ENCODE measurements at places on chromosomes 1 and 21.

GRCh38 chr1:112445596-112445995, 49.6 kb downstream of the CTTNBP2NL start:
- no peak for DNase-seq

DNA sequence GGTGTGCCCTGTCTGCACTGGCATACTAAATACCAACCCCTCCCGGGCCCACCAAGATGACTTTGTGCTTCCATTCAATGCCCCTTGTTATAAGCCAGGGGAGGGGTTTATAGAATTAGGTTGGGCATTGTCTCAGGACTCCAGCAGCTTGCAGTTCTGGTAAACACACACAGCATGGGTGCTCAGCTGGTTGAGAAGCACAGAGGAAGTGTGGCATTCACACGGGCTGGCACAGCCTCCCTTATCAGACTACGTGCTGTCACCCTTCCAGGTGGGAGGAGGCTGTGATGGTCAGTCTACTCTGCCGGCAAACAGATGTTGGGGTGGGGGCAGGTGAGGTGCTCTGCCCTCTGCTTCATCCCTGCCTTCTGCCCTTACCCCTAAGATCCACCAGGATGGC, 15.0 kb upstream of the SLC6A17 start:
- no peak for DNase-seq

DNA sequence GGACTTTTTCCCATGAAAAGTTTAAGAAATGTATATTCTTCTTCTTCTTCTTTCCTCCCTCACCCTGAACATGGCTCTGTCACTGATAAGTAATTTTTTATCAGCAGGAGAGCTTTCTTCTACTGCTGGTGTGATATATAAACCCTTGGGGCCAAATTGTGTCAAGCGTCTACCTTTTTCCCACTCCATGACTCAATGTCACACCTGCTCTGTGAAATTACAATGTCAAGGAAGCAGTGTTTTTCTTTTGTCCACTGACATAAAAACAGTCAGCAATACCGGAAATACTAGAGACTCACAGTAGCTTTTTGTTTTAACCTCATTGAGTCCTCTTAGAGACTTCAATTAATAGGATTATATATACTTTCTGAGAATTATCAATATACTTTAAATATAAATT, 416.2 kb upstream of the ADGRL4 start:
- DNase-seq = no peak

- DNase-seq = no peak
These were observed 31.7 kb upstream of the KLF17 start for GRCh38 chr1:44086692-44087474.

DNA sequence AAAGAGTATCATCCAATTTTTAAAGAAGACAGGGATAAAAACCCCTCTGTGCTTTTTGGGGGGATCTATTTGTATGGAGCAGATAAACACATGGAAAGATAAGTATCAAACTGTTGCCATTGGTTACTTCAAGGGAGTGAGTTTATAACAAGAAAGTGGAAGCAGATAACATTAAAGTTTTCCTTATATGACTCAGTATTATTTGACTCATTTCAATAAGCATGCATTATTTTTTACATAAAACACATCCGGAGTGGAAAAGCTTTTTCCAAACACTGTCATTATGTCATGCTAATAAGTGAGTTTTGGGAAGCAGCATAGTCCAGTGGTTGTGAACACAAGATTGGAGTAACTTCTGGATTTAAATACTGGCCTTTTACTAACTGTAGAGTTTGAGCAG, 452.2 kb downstream of the LTN1 start:
- no peak for DNase-seq

GRCh38 chr1:2308844-2309243, 80.7 kb downstream of the SKI start:
- no peak for DNase-seq

DNA sequence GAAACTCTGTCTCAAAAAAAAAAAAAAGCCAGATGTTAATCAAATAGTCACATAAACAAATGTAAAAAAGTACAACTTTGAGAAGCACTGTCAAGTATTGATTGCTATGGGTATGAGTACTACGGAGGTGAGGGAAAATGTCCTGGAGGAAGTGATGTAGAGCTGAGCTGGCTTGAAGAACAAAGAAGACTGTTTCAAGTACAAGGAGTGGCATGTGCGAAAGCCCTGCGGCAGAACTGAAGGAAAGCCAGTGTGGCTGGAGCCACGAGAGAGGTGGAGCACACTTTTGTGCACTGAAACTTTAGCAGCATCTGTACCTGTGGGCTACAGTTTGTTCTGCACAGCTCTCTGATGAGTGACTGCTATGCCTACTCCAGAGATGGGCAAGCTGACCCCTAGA, 5.4 kb upstream of the RPS6KA1 start:
- no peak for DNase-seq

- DNase-seq = no peak
These were observed 5.9 kb upstream of the STUM start for GRCh38 chr1:226542623-226543103.

DNA sequence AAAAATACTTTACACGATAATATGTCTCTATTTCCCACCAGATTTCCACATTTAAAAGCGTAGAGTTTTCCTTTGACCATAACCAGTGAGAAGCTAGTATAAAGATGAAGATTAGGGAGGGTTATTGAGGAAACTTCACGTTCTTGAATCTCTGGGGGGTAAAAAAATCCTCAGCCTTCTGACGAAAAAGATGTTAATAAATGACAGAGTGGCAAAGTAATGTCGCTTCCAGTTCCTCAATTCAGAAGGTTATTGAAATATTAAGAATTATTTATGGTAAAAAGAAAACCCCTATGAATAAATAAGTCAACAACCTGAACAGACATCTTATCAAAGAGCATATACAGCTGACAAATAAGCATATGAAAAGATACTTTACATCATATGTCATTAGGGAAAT, 241.0 kb downstream of the GPATCH2 start:
- no peak for DNase-seq

DNA sequence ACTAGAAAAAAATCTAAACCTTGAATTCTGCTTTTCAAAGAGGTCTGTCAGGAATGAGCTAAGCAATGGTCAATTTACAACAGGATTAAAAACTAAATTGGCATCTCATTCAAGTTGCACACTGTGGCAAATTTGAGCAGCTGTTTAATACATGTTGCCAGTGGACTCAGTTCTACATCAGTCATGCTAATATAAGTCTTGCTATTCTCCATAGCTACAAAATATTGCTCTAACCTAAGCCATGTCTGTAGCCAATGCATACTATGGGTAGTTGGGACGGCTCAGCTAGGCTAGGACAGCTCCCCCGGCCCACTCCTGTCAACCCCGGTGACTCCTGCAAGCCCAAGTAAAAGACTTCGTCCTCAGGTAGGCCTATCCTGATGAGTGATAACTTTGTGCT, 10.9 kb upstream of the VAV3 start:
- no peak for DNase-seq

DNA sequence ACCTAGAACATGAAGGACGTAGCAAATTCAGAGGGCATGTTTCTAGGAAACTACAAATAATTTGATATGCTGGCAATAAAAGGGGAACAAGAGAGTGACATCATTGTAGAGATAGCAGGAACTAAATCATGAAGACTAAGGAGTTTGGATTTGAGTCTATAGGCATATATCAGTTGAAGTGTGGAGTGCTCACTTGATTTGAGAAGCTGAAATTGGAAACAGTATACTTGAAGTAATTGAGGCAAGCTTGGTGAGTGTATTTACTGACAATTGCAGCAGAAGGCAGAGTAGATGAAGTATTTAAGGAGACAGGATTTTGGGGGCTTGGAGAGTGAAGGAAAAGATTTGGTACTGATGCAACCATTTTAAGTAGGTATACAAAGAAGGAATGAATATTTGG, 6.4 kb upstream of the TMCO2 start:
- no peak for DNase-seq

DNA sequence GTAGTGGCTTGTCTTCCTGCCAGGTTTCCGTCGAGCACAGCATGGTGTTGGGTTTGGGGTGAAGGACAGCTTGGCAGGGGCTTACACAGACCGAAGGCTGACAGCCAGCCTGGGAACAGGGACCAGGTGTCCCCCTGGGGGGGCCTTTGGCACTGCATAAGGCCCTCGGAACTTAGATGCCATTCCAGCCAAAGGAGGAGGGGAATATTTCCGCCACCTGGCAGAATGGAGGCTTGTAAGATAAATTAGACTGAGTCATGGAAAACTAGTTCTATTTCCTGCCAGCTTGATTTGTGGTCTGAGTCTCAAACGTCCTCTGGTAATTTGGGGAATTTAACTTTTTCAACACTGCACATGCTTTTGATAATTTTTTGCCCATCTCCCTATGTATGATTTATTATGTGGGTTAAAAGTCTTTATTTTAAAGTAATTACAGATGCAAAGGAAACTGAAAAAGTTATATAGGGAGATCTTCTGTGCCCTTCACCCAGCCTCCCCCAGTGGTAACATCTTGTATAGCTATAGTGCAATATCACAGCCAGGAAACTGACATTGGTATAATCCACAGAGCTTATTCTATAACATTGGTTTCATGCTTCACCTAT, 11.5 kb upstream of the TMEM51 start:
- DNase-seq = no peak

GRCh38 chr1:162213281-162213912, 143.9 kb downstream of the NOS1AP start:
- DNase-seq = no peak

GRCh38 chr1:236057546-236057945, 7.3 kb downstream of the NID1 start:
- DNase-seq = no peak

DNA sequence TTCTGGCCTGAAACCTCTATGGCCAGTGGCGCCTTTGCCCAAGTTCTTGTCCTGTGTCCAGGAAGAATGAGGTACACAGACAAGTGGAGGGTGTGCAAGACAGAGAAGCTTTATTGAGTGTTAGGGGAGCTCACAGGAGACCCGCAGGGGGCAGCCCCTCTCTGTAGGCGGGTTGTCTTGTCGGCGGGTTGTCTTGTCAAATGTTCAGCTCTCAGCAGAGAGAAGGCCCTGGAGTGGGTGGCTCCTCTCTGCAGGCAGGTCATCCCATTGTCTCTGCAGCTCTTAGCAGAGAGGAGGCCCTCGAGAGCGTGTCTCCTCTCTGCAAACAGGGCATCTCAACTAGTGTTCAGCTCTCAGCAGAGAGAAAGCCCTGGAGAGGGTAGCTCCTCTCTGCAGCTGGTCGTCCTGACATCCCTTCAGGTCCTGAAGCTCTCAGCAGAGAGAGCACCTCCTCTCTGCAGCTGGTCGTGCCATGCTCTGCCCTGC, 11.0 kb downstream of the COL6A2 start:
- DNase-seq = no peak

GRCh38 chr1:173702736-173703135, 12.0 kb upstream of the KLHL20 start:
- no peak for DNase-seq

DNA sequence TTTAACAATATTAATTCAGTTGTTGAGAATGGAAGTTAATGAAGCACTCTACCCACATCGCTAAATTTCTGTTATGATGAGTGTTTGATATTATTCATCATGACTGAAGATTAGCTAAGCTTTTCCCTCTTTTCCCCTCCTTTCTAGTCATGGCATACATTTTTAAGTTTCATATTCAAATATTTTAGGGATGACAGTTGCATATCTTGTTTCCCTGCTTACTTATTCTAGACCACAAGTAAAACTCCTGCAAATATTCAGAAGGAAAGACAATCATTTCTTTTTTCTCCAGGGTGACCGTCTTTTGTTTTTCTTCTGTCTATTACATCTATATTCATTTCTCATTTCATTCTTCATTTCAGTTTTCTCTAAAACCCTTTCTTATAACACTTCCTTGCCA, 906.0 kb downstream of the ADGRL2 start:
- DNase-seq = no peak

DNA sequence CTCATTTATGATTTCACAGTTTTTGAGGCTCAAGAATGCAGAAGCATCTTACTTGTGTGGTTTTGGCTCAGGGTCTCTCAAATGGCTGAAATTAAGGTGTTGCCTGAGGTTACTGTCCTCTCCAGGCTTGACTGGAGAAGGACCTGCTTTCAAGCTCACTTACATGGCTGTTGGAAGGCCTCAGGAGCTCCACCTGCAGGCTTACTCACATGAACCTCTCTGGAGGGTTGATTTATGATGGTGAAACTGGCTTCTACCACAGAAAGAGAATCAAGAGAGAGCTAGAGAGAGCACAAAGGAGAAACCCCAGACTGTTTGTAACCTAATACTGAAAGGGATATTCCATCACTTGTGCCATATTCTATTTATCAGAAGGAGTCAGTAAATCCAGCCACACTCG, 6.2 kb upstream of the KCNK2 start:
- no peak for DNase-seq

DNA sequence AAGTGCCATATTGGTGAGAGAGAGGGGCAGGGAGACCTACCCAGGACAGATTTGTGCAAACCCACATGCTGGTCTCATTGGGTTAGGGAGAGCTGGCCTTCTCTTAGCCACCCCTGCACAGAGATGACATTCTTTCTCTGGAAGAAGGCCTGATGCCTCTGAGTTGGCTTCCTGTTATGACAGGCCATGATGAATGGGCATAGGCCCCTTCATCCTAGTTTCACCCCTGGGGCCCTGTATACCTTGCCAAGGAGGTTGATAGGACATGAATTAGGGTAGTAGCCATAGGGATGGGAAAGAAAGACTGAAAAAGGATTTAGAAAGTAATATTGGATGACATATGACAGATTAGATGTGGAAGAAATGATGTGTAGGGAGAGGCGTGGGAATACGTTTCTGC, 46.6 kb downstream of the TENT5C start:
- DNase-seq = no peak

DNA sequence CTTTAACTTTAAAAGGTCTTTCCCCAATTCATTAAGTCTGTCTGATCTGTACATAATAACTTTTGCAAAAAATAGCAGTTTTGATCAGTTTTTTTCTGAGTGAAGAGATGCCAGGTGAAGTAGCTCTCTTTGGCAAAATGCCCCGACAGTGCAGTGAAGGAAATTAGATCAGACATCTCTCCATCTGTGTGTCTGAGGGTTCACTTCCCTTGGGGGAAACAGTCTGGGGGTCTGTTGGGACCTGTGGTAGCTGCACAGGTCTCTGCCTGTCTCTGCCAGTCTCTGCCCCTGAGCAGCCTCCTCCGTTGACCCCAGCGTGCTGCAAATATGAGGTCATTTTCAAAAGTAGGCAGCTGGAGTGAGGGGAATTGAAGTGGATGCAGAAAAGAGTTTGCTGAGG, 54.5 kb downstream of the TBCE start:
- DNase-seq = no peak

DNA sequence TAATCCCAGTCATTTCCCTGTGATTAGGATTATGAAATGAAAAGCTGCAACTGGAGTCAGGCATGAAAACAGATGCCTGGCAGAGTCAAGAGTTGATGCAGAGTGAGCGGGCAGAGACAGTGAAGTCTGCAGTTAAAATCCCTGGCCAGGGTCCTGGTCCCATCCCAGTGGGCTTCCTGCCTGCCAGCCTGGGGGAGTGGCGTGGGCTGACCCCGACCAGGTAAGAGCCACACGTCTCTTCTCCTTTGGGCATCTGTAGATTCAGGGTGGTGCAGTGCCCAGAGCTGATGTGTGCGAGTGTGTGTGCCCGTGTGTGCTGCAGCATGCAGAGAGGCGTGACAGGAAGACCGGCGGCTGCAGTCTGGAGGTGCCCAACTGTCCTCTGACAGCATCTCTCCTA, 6.2 kb upstream of the KIAA1614 start:
- no peak for DNase-seq
